Esophagus squamous epithelium (tissue), 5 donors: ENCODE measurements at places on chromosomes 6 and 20. TPM values are rescaled to one million over a fixed set of nuclear protein-coding genes. Genes with fewer than 3 reads are reported as not detected.

VWA7 gene
- total RNA-seq: 0.59 TPM

RAET1L gene
- total RNA-seq: 50.0 TPM

PGBD1 gene
- 0.95 TPM for total RNA-seq

C4B gene
- 7.4 TPM for total RNA-seq

C6orf141 gene
- total RNA-seq: 13.7 TPM

AGPAT1 gene
- total RNA-seq: 19.8 TPM

KCNK15 gene
- 0.13 TPM for total RNA-seq

CD93 gene
- total RNA-seq: 6.9 TPM

MDFI gene
- 78.9 TPM for total RNA-seq

RNF39 gene
- total RNA-seq: 11.4 TPM
